Body of pancreas (tissue), 4 donors: ENCODE measurements at places on chromosomes 5 and 9. TPM values are rescaled to one million over a fixed set of nuclear protein-coding genes. Genes with fewer than 3 reads are reported as not detected.

DNA sequence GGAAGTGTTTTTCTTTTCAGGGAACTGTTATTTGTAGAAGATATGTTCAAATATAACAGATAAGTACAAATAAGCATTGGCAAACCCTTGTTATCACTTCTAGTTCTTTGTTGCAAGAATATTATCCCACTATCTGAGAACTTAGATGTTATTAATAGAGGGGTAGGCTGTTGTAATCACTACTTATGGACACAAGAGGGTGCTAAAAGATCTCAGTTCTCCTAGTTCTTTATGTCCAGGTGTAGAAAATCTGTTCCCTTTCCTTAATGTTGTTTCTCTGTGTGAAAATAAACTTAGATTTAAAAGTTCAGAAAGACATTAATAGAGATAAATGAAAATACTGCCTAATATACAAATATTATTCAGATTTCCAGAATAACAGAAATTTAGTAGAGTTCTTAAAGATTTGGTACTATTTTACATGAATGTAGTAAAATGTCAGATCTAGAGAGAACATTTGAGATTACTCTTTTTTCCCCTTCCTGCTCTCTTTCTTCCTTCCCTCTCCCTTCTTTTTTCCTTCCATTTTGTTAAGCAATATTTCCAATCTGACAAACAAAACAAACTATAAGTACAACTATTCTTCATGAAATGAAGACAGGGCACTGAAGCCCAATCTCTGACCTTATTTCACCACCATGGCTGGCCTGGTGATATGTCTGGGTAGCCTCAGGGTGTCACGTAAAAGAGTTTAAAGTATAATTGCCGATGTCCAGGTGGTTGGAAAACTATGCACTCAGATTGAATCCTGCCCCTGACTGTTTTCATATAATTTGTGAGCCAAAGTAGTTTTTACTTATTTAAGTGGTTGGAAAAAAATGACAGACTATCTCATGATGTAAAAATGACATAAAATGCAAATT, 43.6 kb upstream of the C5orf46 start:
- DNase-seq = no peak

DNA sequence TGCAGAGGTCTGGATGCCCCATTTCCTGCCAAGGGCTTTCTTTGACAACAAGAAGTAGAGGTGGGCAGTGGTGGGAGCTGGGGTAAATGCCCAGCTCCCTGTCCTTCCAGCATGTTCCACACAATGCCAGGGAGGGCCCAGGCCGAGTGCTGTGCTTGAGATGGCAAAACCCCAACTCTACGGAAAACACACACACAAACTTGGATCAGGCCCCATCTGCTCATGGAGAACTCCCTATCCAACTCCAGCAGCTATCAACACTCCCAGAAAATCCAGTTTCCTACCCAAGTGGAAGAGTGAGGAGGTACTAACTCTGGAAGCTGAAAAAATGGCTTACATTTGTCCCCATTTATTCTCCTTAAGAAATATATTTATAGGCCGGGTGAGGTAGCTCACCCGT, 61.1 kb upstream of the FUBP3 start:
- no peak for DNase-seq

Gene HMGCS1
- 22.8 TPM for total RNA-seq

Gene FPGS
- 58.4 TPM for total RNA-seq

- DNase-seq = peak; percentile 83
Measured at GRCh38 chr5:33997331-33997983, 10.4 kb downstream of the AMACR start.

- no peak for DNase-seq
Measured at GRCh38 chr9:105908069-105908468, 213.7 kb downstream of the TMEM38B start.

- no peak for DNase-seq
Measured at GRCh38 chr9:85192750-85193149, 523.2 kb downstream of the NTRK2 start.

Gene CCDC180
- total RNA-seq = 5.2 TPM

Gene TERT
- total RNA-seq = not detected

- no peak for DNase-seq
Measured at GRCh38 chr9:128911529-128912035, 9.2 kb upstream of the PHYHD1 start.

Gene SPDL1
- total RNA-seq = 3.6 TPM

DNA sequence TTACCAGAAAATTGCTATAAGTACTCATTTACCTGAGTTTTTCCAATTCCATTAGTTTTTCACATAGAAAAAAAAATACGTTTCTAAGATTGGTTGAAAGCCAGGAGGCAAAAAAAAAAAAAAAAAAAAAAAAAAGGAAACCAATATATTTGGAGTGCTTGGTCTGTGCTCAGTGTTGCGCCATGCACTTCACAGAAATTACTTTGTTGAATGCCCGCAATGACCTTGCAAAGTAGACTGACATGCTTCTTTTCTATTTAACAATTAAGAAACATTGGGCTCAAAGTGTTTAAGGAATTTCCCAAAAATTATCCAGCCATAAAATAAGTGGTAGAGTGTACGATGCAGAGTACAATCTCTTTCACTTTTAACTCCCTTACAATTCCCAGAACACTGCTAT, 65.2 kb upstream of the PAPPA start:
- DNase-seq = no peak

Gene UBE2QL1
- total RNA-seq = 0.33 TPM

DNA sequence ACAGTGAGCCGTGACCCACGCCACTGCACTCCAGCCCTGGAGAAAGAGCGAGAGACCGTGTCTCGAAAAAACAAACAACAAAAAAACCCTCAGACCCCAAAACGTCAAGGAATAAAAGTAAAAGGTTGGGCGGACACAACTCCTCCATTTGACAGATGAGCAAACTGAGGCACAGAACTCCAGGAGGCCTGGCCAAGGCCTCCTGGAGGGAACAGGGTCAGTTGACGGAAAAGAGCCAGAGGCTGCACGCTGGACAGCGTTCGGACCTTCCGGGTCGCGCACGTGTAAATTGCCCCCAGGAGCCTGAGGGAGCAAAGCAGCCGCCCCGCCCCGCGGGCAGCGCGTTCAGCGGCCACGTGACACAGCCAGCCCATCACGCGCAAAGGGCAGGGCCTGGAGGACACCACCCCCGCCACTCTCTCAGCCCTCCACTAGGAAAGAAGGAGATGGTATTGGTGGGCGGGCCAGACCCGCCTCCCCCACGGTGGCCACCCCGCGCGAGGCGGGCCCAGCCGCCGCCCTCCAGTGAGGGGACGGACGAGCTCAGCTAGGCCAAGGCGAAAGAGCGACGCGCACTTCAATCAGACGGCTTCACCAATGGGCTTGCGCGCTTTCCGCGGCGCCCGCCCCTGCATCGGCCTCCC, 81.5 kb downstream of the PTPDC1 start:
- peak; percentile 99 for DNase-seq

- no peak for DNase-seq
Measured at GRCh38 chr9:73022353-73022752, 69.5 kb upstream of the ALDH1A1 start.

- no peak for DNase-seq
Measured at GRCh38 chr5:107321906-107322305, 348.8 kb downstream of the EFNA5 start.

DNA sequence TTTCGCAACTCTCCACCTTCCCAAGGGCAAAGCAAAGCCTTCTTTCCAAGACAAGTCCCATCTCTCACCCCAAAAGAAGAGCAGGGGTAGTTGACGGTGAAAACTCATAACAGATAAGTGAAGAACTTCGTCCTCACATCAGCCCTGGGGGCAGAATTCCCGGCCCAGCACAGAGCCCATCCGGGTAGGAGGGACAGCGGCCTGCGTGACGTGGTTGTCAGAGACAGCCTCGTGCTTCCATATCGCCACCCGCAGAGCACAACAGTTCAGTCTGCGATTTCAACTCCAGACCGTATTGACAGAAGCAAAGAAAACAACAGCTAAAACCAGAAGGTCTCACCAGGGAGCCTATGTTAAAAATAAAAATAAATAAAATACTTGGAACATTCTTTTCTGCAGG, 273.2 kb downstream of the SYK start:
- DNase-seq = no peak

GRCh38 chr9:78031444-78031892, at the start of gene GNAQ:
Gene GNAQ, minus strand, starts transcription at chr9:78031811. Its CDS starts 576 bp downstream, at chr9:78031235.
- no peak for DNase-seq

Gene PCDHA13
- 2.3 TPM for total RNA-seq

Gene PAX5
- 0.52 TPM for total RNA-seq

Gene GABRG2
- total RNA-seq = not detected

DNA sequence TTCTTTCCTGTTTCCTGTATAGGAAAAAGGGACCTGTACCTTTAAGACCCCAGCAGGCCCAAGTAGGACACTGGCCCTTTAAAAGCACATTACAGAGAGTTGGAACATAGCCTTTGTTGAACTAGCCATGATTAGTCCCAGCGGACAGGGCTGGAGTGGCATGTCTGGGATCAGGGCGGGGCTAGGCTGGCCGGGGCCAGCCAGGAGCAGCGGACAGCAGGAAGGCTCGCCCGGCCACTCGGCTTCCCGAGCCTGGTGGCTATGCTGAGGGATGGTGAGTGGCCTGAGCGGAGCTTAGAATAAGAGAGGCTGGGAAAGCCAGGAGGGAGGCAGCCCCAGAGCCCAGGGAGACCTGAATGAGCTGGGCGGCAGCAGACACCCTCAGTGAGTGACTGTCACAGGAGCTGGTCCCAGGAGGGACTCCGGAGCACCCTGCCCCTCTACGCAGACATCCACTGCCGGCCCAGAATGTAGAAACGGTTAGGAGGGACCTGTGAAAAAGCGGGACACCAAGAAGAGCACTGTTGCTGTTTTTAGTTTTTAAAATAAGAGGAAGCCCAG, 92.1 kb downstream of the DAB2IP start:
- DNase-seq = peak; percentile 88

DNA sequence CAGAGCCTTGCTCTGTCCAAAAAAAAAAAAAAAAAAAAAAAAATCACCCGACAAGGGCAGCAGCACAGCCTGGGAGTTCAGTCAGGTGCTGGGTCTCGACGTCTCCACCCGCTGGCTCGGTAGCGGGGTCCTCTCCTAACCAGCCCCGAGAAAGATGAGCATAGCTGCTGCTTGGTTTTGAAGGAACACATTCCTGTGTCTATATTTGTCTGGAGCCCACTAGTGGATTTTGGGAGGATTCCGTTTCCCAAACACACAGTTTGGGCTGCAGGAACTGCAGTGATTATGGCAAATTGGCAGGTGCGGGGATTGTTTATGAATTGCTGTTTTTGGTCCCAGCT, 1.2 kb downstream of the OTULINL start:
- DNase-seq = no peak

- DNase-seq = no peak
Measured at GRCh38 chr5:17761326-17761725, 127.1 kb downstream of the TAF11L14 start.

DNA sequence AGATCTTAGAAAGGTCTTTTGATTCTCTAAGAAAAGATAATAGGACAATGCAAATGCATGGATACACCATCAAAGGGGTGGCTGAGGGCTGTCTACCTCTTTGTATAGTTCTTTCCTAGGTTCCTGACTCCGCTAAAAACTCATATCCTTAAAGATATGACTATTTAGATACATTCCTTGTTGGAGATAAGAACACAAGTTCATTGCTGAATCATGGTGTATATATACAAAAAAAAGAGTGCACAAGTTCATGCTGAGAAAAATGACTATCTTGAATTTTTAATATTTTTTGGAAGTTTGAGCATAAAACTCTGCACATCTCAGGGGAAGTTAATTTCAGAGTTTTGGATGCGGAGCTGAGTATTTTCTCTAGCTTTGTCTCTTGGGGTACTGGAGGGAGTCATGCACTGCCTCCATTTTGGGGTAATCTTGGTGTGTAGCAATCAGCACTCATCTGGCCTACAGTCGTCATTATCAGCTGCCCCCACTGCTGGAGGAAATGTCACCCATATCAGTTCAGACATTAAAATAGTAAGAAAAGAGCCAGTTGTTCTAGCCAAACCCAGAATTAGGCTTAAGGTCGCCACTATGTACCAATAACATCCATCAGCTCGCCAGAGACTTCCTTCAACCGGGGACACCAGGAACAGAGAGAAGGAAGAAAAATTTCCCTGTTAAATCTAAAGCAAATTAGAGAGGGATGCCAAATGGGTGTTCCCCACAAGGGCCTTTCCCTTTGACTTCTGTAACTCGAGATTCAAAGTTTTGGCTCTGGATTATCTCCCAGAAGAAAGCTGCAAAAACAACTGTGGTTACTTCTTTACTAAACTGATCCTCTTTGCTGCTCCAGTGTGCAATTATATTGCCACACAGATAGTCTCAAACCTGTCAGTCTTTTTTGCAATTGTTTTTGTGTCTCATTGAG, 49.0 kb downstream of the PTTG1 start:
- no peak for DNase-seq

DNA sequence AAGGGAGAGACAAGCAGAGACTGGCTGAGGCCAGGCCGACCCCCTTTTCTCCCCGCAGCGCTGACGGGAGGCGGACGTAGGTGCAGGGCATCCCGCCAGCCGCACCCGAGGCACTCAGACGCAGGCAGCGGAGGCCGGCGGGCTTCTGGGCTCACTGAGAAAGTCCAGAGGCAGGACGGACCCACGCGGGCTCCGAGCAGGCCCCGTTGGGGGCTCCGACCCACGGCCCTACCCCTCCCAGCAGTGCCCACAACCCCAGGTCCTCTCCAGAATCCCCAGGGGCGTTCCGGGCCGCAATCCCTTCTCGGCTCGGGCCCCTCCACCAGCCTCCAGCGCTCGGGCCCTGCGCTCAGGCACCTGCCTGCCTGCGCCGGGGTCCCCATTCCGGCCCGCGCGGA, 543 bp downstream of the MTMR12 start:
- peak; percentile 76 for DNase-seq

GRCh38 chr5:159533197-159533596, 202.9 kb upstream of the IL12B start:
- DNase-seq = no peak

GRCh38 chr5:150270541-150271295, 18.9 kb downstream of the CAMK2A start:
- DNase-seq = peak; percentile 83

GRCh38 chr9:304106-304505, 89.4 kb downstream of the DOCK8 start:
- no peak for DNase-seq

Gene MELK
- total RNA-seq = not detected

Gene SYK
- 10.5 TPM for total RNA-seq

GRCh38 chr5:134426361-134426760, 14.7 kb upstream of the CDKN2AIPNL start:
- no peak for DNase-seq

Gene SLC27A6
- 1.3 TPM for total RNA-seq

GRCh38 chr5:171757853-171758535, 27.6 kb upstream of the SMIM23 start:
- no peak for DNase-seq

Gene NR2F1-AS1
- 4.9 TPM for total RNA-seq

- peak; percentile 43 for DNase-seq
Measured at GRCh38 chr9:22452415-22453010, 5.9 kb downstream of the DMRTA1 start.

Gene GRIA1
- total RNA-seq = 0.26 TPM

Gene TLE1
- total RNA-seq = 49.5 TPM

GRCh38 chr5:132052520-132052919, 7.9 kb upstream of the IL3 start:
- DNase-seq = no peak

- DNase-seq = no peak
Measured at GRCh38 chr5:124718380-124718789, 28.1 kb downstream of the ZNF608 start.

Gene EFNA5
- total RNA-seq = 3.4 TPM
